ENCODE measurements at places on chromosomes 7 and 10.

- no peak for DNase-seq
Measured at GRCh38 chr10:96488161-96488935, 25.4 kb downstream of the TLL2 start.

- no peak for DNase-seq
Measured at GRCh38 chr10:62580396-62580795, 206.2 kb downstream of the ZNF365 start.

DNA sequence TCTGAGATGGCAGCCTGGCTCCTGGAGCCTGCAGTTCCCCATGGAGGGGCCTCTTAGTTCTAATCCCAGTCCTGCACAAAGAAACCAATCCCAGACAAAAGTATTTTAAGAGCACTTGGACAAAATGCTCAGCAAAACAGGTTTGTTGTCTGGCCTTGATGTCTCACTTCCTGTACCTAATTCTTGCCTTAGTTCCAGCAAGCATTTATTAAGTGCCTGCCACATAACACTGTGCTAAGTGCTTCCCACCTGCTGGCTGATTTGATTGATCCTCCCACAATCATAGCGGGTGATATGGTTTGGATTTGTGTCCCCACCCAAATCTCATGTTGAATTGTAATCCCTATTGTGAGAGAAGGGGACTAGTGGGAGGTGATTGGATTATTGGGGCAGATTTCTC, 65.7 kb upstream of the HABP2 start:
- no peak for DNase-seq

DNA sequence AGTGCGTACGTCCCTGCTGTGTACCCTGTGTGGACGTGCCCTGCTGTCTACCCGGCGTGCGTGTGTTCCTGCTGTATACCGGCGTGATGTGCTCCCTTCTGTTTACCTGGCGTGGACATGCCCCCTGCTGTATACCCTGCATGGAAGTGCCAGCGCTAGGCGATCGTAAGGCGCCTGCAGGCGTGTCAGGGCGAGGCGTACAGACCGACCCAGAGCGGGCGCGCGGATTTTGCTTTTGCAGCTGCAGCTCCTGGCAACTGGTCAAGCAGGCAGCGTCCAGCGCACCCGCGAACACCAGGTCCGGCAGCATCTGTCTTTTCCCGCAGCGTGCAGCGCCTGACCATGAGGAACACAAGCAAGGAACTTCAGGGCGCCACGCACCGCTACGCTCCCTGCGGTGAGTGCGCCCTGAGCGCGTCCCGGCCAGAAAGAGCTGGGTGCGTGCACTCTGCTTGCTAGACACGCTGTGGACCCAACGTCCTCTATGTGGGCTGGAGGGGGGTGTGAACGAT, 680 bp downstream of the C7orf57 start:
- DNase-seq, result no peak

DNA sequence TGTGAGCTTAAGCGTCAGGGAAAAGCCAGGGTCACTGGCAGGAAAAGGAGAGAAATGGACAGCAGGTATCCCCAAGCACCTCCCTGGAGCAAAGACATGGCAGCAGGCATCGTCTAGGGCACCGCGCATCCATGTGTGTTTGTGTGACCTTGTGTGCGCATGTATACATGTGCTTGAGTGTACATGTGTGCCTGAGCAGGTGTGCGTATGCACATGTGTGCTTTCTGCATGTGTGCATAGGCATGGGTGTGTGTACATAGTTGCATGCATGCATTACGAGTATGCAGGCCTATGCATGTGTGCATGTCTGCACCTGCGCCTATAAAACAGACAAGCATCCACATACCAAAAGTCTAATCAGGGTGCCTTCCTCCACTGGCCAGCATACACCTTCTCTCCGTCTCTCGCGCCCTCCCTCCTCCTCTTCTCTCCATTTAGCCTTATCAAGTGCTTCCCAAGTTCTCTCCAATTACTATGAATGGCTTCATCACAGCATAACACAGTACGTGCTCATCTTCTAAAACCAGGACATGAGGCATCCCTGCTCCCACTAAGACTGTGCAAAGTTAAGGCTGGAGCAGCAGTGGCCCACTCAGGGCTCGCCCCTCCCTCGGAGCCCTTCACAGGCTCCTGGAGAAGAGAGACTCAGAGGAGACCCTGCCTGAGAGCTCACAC, 30.6 kb downstream of the RASGEF1A start:
- no peak for DNase-seq

DNA sequence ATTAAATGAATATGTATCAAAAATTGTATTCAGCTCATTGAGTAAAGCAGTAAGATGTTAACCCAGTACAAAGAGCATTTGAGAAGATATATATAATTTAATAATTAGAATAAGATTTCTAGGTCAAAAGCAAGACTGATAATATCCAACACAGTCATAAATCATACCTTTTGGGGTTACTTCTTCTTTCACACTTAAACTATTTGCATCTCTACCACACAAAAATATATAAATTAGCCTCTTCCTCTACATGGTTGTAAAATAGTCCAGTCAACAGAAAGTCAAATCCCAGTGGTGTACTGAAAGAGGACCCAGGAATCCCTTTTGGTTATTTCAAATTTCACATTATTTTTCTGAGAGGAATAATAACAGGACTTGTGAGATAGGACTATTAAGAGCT, 204.6 kb upstream of the INHBA start:
- DNase-seq, result no peak

GRCh38 chr10:118408181-118408580, 66.1 kb upstream of the FAM204A start:
- DNase-seq, result no peak

- DNase-seq, result no peak
Measured at GRCh38 chr7:140393756-140394306, 4.5 kb downstream of the SLC37A3 start.

DNA sequence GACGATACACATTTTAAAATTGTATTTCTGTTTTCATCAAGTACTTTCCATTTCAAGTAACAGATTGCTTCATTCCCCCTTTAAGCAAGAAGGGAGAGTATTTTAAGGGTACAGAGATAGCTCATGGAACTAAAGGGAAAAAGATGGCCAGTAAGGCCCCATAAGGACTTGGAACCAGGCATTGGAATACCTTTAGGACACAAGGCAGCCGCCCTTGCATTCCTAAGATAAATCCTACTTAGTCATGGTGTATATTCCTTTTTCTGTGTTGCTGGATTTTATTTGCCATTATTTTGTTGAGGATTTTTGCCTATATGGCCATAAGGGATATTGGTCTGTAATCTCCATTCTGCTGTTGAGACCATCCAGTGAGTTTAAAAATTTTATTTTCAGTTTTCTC, 49.2 kb downstream of the BTRC start:
- DNase-seq, result no peak

DNA sequence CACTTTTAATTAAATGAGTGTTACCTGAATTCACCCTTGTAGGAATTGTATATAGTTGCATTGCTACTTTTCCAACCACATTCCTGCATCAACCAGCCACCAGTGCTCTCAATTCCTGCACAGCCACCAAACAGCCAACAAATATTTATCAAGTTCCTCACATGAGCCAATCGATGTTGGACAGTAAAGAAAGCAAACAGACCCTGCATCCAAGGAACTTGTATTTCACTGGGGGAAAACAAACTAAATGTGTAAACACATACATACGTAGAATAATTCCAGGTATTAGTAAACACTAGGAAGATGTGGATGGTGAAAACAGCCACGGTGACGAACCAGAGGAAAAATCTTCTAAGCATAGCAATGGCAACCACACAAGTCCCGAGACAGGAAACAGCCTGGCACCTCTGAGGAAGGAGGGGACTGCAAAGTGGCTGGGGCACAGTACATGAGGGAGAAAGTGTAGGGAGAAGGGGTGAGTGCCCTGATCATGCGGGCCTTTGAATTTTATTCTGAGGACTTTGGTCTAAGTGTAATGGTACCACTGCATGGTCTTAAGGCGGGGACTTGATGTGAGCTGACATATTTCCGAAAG, 111.2 kb downstream of the XRCC2 start:
- no peak for DNase-seq

GRCh38 chr10:75165684-75166622, 44.6 kb upstream of the VDAC2 start:
- no peak for DNase-seq

GRCh38 chr7:147523056-147523455, 1067.5 kb upstream of the C7orf33 start:
- DNase-seq, result no peak

GRCh38 chr7:82527851-82528250, 84.3 kb upstream of the CACNA2D1 start:
- no peak for DNase-seq

- DNase-seq, result no peak
Measured at GRCh38 chr10:86165666-86166065, 200.9 kb downstream of the GRID1 start.

- no peak for DNase-seq
Measured at GRCh38 chr7:93933156-93933555, 11.6 kb downstream of the GNG11 start.

DNA sequence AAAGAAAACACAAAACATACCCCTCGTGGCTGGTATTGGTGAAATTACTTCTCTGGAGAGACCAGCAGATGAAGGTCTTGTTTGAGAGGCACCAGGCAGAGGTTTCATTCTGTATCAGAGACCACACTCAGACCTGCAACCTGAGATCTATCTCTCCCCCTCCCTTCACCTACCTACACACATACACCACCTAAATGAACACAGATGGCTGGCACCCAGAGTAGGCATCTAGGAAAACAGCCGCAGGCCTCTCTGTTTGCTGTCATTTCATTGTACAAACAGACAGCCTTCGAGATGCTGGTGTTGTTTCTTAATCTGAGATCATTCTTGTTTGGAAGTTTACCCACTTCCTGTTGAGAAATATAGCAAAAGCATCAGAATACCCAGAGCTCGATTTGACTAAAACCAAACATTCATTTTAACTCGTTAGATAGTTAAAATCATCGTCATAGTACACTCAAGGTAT, 173.9 kb upstream of the SLC25A13 start:
- DNase-seq, result no peak

- DNase-seq, result no peak
Measured at GRCh38 chr10:101028446-101029337, 2.2 kb downstream of the PDZD7 start.

GRCh38 chr7:26477381-26477990, 185.8 kb downstream of the SNX10 start:
- DNase-seq, result no peak

GRCh38 chr10:13681095-13681494, 94.3 kb downstream of the PRPF18 start:
- no peak for DNase-seq
